ENCODE measurements at places on chromosomes 5 and 9.

GRCh38 chr9:34190996-34191892 is 12.4 kb downstream of the UBAP1 start:
- no peak for DNase-seq

DNA sequence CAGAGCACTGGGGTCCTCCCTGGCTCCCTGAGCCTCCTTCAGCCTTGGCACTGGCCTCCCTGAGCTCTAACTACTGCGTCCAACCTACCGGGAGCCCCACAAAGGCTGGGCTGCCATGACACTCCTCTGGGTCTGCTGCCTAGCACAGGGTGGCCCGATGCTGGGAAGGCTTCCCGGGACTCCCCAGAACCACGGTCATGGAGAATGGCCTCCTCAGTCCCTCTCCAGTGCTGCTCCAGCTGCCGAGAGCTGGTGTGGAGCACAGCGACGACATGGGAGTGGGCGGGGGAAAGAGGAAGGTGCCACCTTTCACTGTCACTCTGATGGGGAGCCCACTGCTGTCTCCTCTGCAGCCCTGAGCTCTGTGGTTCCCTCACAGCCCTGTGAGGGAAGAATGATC is 61.5 kb upstream of the RNF130 start:
- DNase-seq = no peak

GRCh38 chr5:67971971-67972821 is 243.4 kb upstream of the PIK3R1 start:
- DNase-seq = peak; percentile 43

DNA sequence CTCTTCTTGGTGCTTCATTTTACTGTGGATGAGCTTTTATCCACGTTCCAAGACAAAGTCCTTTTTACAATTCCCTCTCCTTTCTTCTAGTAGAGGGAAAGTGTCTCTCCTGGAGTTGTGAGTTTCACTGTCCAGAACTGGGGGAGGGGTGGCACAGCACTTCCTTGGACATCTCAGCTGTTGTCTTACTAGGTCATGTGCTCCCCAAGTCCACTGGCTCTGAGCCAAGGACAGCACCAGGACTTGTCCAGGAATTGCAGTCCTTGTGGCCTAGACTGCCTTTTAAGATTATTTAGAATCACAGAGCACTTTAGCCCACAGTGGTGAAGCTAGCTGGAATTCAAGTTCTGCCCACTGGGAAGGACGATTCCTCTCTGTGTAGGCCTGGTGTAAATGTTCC is 700.2 kb upstream of the PTPRD start:
- DNase-seq = peak; percentile 36

GRCh38 chr5:138000102-138000723 is 32.7 kb downstream of the FAM13B start:
- no peak for DNase-seq

DNA sequence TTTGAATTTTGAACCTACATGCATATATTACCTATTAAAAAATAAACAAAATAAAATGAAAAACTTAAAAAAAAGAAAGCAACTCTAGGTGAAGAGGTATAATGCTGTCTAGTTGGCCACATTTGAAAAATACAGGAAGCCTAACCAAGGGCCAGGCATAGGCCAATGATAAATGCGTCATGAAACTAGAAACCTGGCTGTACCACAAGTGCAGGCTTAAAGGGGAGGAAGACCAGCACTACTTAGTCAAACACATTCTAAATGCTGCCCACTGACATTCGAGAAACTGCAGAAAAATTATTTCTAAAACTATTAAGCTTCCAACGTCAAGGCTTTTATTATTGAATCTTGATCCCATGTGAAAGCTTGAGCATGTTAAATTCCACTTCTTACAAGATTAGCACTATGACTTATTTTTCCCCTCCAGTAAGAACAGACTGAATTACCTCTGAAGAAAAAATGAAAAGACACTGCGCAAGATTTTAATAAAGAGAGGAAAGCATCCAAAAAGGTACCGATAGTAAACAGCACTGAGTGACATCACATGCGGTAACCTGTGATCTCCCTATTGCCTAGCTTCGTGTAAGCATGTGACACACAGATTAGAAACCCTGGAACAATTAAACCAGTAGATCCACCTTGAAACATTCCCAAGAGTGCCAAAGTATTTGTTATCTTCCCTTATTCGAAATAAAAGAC is 16.2 kb downstream of the CDC14B start:
- no peak for DNase-seq

DNA sequence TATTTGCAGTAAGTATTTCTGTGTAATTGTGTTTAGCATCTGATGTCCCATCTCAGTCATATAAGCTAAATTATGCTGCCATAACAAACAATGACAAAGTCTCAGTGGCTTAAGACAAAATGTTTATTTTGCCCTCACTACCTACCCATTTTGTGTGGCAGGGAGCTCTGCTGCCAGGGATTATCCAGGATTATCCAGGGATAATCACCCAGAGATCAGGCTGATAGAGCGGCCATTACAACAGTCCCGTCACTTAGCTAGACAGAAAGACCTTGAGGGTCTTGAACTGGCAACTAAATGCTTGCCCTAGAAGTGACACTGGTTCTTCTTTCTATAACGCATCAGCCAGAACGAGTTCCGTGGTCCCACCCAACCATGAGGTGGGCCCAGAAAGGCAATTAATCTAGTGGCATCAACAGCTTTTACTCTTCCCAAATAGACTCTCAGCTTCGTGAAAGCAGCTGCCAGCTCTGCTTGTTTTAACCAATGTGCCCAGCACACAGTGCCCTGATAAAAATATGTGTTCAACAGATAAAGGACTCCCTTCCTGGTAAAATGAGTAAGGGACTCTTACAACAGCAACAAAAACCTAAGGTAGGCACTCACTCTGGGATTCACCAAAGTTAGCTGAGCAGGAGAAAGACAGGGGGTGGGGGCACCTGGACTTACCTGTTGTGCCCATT is 22.8 kb downstream of the CCDC69 start:
- no peak for DNase-seq

DNA sequence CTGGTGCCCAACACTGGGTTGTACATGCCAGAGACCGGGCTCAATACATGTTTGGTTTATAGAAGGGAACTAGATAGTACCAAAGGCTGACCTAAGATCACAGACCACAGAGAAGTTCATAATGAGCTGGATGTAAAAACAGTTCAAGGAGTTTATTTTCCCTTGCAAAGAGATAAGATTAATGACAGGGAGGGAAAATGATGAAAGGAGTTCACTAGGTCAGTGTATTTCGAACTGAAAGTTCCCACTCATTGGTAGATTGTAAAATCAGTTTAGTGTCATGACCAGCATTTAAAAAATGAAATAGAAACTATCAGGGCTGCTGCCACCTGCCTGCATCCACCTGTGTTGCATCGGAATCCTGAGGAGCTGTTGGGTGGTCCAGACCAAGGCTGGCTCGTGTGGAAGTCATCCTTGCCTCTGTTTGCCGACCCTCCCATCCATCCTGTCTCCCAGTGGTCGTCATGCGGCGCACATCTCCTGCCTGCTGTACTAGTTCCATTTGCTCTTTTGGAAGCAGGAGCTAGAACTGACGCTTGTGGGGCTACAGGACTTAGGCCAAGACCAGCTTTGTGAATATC is 21.1 kb downstream of the TBC1D2 start:
- no peak for DNase-seq

GRCh38 chr9:115469841-115470240 is 351.9 kb upstream of the TNC start:
- no peak for DNase-seq

GRCh38 chr9:28120184-28120583 is 546.9 kb upstream of the C9orf72 start:
- DNase-seq = no peak

DNA sequence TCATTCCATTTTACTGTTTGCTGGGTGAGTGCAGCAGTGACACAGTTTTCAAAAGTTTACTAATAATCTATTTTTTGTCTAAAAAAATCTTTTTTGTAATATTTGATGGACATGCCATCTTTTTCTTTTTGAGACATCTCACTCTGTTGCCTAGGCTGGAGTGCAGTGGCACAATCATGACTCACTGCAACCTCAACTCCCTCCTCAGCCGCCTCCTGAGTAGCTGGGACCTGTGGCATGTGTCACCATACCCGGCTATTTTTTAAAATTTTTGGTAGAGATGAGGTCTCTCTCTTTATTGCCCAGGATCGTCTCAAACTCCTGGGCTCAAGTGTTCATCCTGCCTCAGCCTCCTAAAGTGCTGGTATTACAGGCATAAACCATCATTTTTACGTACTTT is 86.0 kb downstream of the KDM4C start:
- DNase-seq = no peak

DNA sequence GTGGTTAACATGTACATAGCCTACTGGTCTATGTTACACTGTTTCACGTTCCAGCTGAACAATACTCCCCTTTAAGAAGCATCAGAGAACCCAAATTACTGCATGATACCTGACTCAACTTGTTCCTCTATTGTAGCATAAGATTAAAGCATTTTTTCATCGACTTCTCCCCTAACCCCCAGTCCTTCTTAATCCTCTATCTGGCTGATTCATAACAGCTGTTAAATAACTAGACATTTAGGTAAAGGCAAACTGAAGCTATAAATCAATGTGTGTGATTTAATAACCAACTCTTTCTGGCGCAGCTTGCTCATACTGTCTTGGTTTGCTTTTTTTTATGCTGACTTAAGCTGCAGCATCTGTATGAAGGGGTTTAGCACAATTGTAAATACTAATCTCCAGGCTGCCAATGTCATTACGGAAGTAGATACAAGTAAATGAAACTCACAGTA is 94.2 kb upstream of the MTAP start:
- DNase-seq = no peak
